Right lung (tissue), 10 donors: ENCODE measurements at places on chromosomes 12 and 14. TPM values are rescaled to one million over a fixed set of nuclear protein-coding genes. Genes with fewer than 3 reads are reported as not detected.

The IFNG gene
- not detected for polyA plus RNA-seq

The NYNRIN gene
- 88.7 TPM for polyA plus RNA-seq

The RALGAPA1 gene
- 49.2 TPM for polyA plus RNA-seq

The OAS2 gene
- 7.0 TPM for polyA plus RNA-seq

The TDRD9 gene
- polyA plus RNA-seq, result 2.3 TPM

The SLC39A5 gene
- polyA plus RNA-seq, result 2.6 TPM

The DNAI7 gene
- polyA plus RNA-seq, result 5.7 TPM

The KCNH5 gene
- not detected for polyA plus RNA-seq

The PPP1R3E gene
- polyA plus RNA-seq, result 20.8 TPM

The KRT78 gene
- polyA plus RNA-seq, result not detected

The C12orf54 gene
- 0.73 TPM for polyA plus RNA-seq

The AKAP5 gene
- 3.0 TPM for polyA plus RNA-seq

The PYGL gene
- polyA plus RNA-seq, result 21.2 TPM

The ENDOU gene
- 0.33 TPM for polyA plus RNA-seq

The RAB15 gene
- polyA plus RNA-seq, result 27.7 TPM

The ANKS1B gene
- 12.1 TPM for polyA plus RNA-seq

The C1QL4 gene
- polyA plus RNA-seq, result not detected

The GPR84 gene
- 0.45 TPM for polyA plus RNA-seq

The CD69 gene
- polyA plus RNA-seq, result 3.9 TPM

The POTEM gene
- polyA plus RNA-seq, result not detected

The SOX5 gene
- 42.1 TPM for polyA plus RNA-seq

The MEG3 gene
- 278 TPM for polyA plus RNA-seq

The ASB2 gene
- 2.7 TPM for polyA plus RNA-seq

The ZFYVE21 gene
- 54.1 TPM for polyA plus RNA-seq

The ERP27 gene
- polyA plus RNA-seq, result 13.3 TPM

The GARIN6 gene
- polyA plus RNA-seq, result not detected

The ARMH4 gene
- 16.5 TPM for polyA plus RNA-seq

The CHGA gene
- 3.4 TPM for polyA plus RNA-seq

The CEBPE gene
- 0.16 TPM for polyA plus RNA-seq

The SLC5A8 gene
- not detected for polyA plus RNA-seq

The ZNF140 gene
- 50.0 TPM for polyA plus RNA-seq

The P2RX7 gene
- polyA plus RNA-seq, result 2.2 TPM

The PLCZ1 gene
- polyA plus RNA-seq, result 1.6 TPM

The PSMA6 gene
- 150 TPM for polyA plus RNA-seq
